ENCODE measurements at places on chromosomes 16 and 17.

- no peak for DNase-seq
Observed at GRCh38 chr17:46167826-46168569, 25.2 kb downstream of the KANSL1 start.

GRCh38 chr16:52366983-52367382 is 180.0 kb downstream of the TOX3 start:
- DNase-seq: no peak

- no peak for DNase-seq
Observed at GRCh38 chr17:54920819-54921218, 20.2 kb downstream of the TOM1L1 start.

GRCh38 chr16:68331879-68332410 is 21.1 kb downstream of the PRMT7 start:
- no peak for DNase-seq

DNA sequence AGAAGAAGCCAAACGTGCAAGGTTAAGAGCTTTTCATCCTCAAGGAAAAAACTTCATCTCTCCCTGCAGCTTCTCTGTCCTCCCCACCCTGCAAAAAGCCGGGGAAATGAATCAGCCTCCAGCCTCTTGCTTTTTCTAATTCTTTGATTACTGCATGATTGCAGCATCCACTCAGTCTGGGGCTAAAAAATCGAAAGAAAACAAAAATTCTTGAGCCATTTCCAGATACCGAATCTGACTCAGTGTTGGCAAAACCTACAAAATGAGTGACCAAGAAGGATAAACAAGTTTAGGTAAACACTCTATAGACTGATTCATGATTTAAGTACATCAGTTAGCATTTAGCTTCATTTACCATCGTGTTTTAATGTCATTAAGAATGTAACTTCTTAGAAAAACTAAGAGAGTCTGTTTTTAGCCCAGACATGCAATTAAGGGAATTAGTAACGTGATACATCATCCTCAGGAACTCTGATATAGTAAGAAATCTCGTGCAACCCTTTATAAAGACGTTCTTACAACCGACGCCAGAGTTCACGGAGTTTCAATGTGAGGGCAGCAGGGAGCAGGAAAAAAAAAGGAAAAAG is 287.3 kb upstream of the FOXF1 start:
- DNase-seq: no peak

DNA sequence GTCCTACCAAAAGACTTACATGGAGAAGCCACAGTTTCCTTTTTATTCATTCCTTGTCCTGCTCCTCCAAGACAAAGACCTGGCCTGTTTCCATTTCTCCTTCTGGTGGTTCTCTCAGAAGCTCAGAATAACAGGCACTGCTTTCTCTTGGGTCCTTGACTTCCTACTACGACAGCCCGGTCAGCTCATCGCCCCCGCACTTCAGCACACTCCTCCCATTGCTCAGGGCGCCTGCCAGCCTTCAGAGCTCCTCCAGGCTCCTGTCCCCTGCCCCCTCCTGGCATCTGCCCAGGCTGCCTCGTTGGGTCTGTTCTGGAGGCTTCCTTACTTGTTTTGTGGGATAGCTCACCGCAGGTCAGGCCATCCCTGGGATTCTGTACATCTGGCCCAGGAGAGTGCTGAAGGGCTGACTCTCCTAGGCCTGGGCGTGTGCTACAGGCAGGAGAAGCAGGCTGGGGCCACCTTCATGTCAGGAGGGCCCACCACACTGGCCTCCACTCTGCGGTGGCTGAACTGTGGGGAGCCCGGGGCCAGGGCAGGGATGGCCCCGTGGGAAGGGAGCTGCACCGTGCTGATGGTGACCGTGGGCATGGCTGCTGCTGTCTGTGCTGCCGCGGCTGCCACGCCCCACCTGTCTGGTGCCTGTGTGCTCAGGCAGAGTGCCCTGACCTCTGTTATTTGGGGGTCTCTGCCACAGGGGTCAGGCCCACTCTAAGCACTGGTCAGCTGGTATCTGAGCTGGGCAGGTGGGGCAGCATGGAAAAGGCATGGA is 17.7 kb downstream of the TCF25 start:
- DNase-seq: no peak

DNA sequence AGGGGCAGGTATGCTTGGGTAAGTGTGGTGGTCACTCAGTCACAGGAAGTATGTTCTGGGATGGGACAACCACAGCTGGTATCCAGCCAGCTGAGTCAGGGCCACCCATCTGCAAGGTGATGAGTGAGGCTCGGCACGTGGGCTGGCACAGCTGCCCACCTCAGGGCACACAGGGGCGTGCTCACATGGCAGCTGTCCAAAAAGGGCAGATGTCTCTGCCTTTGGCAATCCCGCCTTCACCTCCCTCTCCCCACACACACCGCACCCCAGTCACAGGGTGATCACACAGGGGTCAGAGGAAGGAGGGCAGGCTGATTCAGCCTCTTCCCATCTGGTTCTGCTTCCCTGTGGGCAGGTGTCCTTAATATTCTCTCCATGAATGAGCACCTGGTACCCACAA is 85.9 kb upstream of the TOB1 start:
- DNase-seq: peak; percentile 54

- DNase-seq: no peak
Observed at GRCh38 chr16:67184453-67184994, 761 bp upstream of the MATCAP1 start.

GRCh38 chr16:56732832-56733231 is 2.9 kb downstream of the NUP93 start:
- no peak for DNase-seq

- no peak for DNase-seq
Observed at GRCh38 chr17:39871801-39872200, 3.8 kb downstream of the ZPBP2 start.

- DNase-seq: no peak
Observed at GRCh38 chr16:89084814-89085612, 8.6 kb upstream of the ACSF3 start.

DNA sequence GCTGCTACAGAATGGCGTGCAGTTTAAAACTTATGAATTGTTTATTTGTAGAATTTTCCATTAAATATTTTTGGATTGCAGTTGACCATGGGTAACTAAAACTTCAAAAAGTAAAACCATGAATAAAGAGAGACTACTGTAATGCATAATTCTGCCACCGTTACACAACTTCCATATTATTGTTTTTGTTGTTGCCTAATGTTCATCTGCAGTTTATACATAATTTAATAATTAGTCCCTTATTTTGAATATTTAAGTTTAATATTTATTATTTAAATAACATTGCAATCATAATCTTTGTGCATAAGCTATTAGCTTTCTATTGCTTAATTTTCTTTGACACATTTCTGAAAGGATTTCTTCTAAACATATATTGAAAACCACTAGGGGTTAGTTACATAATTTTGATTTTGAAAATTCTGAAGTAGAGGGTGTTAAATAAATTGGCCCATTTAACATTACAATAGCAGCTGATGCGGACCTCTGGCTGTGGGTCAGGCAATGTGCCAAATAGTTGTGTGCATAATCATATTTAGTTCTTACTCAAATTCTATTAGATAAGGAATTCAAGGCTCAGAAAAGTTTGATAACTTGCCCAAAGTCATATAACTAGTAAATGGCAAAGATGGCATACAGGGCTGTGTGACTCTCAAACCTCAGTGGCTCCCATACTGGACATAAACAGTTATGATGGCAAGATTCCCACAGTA is 31.1 kb downstream of the PPM1E start:
- DNase-seq: no peak

DNA sequence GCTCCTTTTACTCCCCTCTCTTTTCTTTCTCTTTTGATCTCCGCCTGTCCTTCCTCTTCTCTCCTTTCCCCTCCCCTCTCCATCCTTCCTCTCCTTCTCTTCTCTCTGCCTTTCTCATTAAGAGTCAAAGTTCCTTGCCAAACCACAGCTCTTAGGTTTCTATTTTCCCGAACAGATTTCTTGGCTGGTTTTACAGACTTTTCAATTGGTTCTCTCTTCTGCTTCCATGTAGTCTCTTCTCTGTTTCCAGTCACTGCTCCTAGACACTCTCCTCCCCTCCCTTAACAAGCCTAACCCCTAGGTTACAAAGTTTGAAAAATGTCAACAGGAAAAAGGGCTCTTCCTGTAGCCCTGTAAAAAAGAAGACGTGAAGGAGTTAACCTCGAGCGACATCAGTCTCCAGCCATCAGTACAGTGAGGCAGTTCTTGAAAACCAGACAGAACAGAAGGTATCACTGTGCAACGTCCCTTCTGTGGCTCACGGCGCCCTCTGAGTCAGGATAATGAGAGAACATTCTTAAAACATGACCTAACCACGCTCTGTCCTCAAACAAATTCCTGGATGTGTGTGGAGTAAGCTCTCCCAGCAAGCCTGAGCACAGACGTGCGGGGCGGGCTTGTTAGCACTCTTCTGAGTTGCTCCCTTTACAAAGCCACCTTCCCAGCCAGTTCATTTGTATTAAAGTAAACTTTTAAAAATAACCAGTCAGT is 11.6 kb upstream of the MARCHF10 start:
- DNase-seq: no peak

DNA sequence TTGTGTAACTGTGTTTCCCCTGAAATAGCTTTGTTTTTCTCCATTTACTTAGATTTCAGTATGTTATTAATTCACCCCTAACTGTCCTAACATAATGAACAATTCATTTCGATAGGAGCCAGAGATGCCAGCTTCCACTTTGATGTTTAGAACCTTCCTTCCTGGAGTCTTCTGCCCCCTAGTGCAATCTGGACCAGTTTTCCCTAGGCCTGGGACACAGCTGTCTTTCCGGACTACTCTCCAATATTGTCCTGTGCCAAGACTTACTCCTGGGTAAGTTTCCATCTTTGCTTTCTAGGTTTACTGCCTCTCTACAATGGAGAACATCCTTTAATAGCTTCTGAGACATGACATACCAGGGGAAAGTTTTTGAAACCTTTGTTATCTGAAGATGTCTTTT is 12.8 kb downstream of the RECQL5 start:
- DNase-seq: no peak

GRCh38 chr17:9671559-9671958 is 26.2 kb downstream of the USP43 start:
- DNase-seq: no peak

DNA sequence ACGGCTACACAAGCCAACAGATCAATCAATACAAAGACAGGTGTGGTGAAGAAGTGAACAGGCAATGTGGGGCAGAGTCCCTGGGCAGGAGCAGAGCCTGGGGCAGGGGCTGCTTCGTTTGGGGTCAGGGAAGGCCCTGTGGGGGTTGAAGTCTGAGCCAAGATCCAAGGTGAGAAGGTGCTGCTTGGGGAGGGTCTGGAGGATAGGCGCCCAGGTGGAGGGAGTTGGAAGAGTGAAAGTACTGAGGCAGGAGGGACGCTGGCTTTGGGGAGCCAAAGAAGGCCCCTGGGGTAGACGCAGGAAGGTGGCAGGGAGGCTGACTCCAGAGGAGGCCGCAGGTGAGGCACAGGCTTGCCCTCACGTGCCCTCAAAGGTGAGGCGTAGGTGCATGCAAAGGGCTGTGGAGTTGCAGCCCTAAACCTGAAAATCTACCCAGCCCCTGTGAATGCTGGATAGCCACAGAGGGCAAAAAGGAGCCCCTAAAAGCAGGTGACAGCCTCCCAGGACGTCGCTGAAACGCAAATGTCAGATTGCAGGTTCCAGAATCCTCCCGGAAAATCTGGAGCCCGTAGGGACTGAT is 33.3 kb downstream of the WFDC1 start:
- DNase-seq: no peak

DNA sequence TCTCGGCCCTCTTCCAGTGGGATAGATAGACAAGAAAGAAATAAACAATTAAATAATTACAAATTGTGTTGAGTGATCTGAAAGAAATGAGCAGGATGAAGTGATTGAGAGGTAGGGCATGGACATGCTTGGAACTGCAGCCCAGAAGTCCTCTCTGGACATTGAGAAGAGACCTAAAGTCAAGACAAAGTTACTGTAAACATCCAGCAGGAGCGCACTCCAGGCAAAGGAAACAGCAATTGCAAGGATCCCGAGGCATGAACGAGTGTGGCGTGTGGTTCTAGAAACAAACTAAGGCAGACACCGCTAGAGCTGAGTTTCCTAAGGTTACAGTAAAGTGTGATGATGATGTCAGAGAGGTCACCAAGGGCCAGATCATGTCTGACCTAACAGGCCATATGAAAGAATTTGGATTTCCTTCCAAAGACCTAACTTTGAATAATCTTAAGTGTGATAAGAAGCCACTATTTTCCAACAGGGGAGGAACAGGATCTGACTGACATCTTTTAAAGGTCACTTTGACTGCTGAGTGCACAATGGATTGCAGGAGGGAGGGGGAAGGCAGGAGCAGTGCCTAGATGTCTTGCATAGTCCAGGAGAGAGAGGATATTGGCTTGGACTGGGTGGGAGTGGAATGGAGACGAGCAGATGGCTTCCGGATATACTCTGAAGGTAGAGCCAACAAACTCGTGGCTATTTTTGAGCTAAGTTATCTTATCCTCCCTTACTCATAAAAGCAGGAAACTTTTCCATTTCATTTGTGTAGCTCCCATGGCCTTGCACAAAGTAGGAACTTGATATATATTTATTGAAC is 19.0 kb downstream of the ABCC12 start:
- no peak for DNase-seq

DNA sequence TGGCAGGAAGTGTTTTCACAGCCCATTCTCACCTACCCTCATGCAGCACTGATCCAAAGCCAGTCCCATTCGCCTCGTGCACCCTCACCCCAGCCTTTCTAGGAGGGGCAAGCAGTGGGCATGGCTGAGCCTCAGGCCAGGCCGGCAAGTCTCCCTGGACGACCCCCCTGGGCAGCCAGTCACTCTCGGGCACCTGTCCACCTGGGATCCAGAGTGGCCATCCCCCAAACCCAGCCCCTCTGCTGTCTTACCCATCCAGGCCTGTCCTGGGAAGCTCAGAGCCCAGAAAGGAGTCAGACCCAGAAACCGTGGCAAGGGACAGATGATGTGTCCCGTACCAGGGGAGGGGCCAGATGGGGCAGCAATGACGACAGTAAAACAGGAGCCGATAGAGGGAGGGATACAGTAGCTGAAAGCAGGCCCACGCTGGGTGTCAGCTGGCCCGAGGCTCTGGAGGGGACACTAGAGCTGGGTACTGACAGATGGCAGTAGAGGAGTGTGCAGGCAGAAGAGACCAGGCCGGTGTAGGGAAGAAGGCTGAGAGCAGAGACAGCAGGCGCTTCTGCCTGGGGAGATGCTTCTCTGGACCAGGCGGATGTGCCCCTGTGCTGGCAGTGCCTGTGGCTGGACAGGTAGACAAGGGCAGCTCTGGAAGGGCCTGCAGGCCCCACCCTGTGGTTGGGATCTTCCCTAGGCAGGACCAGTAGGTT is 5.8 kb downstream of the CMTM3 start:
- DNase-seq: no peak

- no peak for DNase-seq
Observed at GRCh38 chr16:30418350-30419181, 11.2 kb downstream of the ZNF771 start.

DNA sequence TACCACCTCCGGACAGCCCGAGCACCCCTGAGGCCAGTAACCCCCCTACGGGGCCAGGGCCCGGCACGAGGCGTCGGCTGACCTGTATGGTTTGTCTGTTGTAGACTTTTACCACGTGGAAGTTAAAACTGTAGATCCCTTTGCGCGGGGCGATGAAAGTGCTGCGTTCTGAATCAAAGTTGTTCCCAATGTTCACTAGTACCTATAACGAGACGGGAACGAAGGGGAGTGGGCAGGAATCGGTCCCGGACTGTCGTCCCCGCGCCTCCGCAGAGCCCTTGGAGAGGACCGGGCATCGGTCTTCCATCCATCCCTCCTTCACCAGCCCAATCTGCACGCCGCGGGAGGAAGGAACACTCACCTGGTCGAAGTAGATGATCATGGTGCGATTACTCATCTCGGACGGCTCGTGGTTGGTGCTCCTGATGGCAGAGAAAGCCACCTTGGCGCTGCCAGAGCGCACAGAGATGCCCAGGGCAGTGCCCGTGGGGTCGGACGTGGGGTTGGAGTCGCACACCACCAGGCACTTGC is 732 bp downstream of the CBLN1 start:
- DNase-seq: no peak
